ENCODE measurements at places on chromosomes 7 and 10.

GRCh38 chr10:70969188-70969587, 80.8 kb upstream of the PCBD1 start:
- no peak for ATAC-seq

DNA sequence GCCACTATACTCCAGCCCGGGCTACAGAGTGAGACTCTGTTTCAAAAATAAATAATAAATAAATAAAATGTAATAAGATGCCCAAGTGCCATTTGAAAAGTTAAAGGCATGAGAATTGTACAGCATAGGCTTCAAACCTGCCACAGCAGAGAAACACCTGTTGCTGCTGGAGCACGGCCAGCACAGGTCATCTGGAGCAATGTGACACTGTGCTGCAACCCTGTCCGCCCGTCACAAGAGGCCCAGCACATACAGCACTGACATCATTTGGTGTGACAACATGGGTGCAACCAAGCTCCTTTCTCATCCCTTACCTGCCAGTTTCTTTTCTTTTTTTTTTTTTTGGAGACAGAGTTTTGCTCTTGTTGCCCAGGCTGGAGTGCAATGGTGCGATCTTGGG, 1.3 kb downstream of the RFC2 start:
- ATAC-seq = no peak

- ATAC-seq = no peak
Observed at GRCh38 chr10:63268149-63268797, 135.1 kb downstream of the NRBF2 start.

- ATAC-seq = no peak
Observed at GRCh38 chr10:125375210-125375609, 214.8 kb upstream of the CTBP2 start.

- ATAC-seq = no peak
Observed at GRCh38 chr7:157757211-157757610, 420.4 kb downstream of the DNAJB6 start.

DNA sequence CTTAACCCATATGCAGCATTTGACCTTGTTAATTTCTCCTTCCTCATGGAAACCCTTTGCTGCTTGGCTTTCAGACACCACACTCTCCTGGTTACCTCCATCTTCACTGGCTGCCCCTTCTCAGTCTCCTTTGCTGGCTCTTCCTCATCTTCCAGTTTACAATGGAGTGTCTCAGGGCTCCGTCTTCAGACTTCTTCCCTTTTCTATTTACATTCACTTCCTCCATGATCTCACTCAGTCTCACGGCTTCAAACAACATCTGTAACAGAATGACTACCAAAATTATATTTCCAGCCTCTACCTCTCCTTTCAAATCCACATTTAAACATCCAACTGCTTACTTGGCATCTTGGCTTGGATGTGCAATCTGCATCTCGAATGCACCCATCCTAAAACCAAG, 140.4 kb downstream of the DKK1 start:
- ATAC-seq = no peak

GRCh38 chr7:20776942-20777341, 9.7 kb downstream of the SP8 start:
- no peak for ATAC-seq

DNA sequence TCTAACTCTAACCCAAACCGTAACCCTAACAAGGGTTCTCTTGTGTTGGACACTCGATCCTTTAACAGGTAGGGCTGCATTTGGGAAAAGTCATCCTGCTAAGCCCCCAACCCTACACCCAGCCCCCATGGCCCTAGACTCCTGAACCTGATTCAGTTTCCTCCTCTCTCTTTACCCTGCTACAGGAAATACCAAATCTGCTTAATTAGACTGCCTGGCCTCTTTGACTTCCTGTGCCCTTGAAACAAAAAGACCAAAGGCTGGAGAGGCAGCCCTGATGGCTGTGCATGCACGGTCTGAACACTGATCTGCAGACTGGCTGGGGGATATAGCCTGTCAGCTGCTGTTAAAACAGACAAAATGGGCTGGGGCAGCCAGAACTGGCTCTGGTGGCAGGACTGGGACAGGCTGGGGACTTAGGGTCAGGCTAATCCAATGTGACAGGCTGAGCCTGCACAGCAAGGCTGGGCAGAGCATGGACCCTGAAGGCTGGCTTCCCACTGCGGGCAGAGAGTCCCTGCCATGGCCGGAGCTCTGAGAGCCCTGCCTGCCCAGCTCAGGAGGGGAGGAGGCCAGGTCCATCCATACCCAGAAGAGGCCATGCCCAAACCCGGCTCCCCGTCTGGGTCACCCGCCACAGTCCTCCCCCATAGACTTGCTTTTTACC, 51.0 kb upstream of the MSMB start:
- peak; percentile 45 for ATAC-seq
